ENCODE measurements at places on chromosomes 4 and X.

DNA sequence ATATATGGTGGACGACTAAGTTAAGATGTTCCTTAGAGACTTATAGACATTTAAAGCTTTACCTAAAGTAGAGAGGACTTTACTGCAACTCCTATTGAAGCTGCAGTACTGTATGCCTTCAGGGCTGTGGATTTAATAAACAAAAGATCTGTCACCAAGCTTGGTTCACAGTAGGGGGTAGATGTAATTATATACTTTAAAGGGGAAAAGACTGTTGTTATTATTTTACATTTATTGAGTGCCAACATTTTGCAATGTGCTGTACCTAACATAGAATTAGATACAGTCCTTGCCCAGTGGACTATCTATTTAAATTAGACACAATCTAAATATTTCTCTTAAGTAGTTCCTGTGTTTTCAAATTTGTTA, 67.2 kb downstream of the SLIT2 start:
- DNase-seq, result no peak

- DNase-seq, result no peak
These were observed 1.3 kb downstream of the MSX1 start for GRCh38 chr4:4860600-4861389.

GRCh38 chrX:69320116-69320515, 154.9 kb upstream of the PJA1 start:
- DNase-seq, result no peak

GRCh38 chrX:151754641-151755215, 20.2 kb downstream of the CNGA2 start:
- no peak for DNase-seq

DNA sequence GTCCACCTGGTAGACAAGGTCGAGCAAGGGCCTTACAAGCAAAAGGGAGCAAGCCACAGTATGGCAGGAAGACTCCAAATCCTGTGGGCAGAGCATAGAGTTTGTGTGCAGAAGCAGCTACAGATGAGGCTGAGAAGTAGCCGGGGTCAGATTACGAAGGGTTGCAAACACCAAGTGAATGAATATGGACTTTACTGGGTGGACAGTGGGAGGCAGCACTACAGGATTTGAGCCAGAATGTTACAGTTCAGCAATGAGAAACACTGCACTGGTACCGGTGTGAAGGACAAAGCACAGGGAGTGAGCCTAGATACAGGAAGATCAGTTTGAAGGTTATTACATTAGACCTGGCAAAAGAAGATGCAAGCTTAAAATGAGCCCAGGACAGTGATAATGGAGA, 46.1 kb upstream of the HOPX start:
- no peak for DNase-seq

- no peak for DNase-seq
These were observed 92.1 kb upstream of the SMAD1 start for GRCh38 chr4:145389550-145389949.

GRCh38 chr4:163866728-163867315, 372.3 kb downstream of the TMA16 start:
- DNase-seq, result no peak

- no peak for DNase-seq
These were observed 21.9 kb upstream of the WDR45 start for GRCh38 chrX:49101629-49101984.

GRCh38 chr4:150867148-150867547, 147.9 kb downstream of the LRBA start:
- no peak for DNase-seq

GRCh38 chr4:23039818-23040217, 347.1 kb downstream of the GBA3 start:
- no peak for DNase-seq

DNA sequence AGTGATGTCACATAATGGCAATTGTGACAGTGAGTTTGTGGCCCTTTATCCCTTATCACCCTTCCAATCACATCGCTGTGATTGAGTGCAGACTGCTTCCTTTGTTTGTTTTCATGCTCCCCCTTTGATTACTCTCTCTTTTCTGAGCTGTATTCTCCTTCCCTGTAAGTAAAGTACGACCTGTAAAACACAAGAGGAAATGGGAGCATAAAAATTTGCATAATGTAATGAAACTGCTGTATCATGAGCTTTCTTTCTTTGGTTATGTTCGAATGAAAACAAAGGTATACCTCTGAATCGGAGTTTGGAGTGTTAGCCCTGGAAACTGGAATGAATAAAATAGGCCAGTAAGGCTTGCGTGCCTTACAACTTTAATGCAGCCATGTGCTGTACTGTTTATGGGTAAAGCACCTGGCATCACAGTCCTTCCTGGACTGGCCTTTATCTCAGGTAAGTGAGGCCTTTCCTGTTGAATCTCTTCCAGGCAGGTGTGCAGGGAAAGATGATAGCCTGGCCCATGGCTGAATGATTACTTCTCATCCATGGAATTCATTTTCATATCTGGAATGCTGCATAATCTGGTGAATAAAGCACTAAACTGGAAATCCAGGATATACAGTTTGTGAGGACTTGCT, 26.6 kb upstream of the HS3ST1 start:
- no peak for DNase-seq

DNA sequence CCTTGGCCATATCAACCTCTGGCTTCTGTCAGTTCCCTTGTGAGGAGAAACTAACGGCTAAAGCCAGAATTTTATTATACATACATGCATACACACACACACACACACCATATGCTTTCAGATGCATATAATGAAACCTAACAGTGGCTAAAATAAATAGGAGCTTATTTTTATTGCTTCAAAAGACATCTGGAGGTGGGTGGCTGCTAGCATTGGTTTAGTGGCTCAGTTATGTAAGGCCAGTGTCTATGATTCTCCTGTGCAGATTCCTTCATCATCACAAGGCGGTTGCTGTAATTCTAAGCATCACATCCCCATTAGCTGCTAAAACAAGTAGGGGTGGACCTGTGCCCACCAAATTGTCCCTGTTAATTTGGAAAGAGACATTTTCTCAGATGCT, 110.8 kb downstream of the MAPK10 start:
- DNase-seq, result no peak

DNA sequence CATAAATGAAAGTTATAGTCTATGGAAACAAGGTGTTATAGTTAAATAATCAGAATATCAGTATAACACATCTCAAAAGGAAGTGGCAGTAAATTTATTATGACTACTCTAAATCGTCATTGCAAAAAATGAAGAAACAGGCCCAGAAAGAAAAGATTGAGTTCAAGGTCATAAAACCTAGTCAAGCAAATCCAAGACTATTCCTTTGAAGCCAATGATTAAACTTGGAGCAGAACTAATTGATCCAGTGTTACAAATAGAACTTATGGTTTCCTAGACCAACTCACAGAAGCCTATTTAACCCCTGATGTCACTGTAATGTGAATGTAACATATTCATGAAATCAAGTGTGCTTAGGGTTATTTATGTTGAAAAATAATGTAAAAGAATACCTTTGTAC, 1.9 kb downstream of the FAM199X start:
- no peak for DNase-seq

GRCh38 chr4:519885-520682, 21.1 kb downstream of the PIGG start:
- DNase-seq, result no peak

DNA sequence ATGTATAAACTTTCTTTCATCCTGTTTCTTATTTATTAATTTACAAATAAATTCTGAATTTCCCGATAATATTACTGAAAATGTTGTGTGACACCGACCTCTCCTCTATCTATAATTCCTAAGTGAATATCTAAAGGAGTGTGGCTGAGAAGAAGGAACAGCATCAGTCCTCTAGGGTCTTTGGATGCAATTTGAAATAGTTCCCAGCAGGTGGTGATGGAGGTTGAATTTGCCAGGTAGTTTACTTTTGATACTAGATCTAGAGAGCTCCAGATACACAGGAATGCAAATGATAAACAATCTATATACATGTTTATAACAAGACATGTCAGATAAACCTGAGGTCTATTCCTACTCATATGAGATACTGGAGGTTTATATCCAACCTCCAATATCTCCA, 305.4 kb downstream of the PCDH18 start:
- DNase-seq, result no peak

GRCh38 chr4:142021181-142021580, 384.8 kb downstream of the IL15 start:
- no peak for DNase-seq

GRCh38 chr4:139734201-139734874, 68.7 kb downstream of the MGST2 start:
- DNase-seq, result no peak

DNA sequence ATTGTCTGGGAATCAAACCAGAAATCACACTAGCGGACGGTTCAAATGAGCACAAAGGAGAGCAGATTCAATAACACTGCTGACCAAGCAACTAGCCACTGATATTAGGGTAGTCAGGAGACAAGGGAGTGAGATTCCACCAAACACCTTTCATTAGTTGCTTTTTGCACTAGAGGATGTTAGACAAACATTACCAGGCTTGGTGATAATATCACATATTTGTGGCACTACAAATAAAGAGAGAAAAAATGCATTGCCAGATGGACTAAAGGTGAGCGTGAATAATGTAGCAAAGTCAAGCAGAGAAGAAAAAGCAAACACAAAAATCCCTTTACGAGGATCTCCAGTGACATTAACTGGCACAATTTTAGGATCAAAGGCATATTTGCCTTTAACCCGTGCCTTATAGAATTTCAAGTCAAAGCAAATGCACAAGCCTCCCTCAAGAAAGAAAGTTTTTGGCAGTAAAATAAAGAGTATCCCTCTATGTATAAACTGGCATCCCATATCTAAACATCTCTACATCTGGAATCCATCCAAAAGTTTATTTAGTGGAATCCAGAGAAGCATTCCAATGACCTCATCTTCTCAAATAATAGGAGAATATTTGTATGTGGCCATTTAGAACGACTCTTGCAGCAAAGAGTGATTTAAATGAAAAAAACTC, 290.9 kb downstream of the KCTD8 start:
- DNase-seq, result no peak

Measured in stimulated activated CD8-positive, alpha-beta memory T cell treated with anti-CD3 and anti-CD28 coated beads, Interleukin-7, amount 100 ng/mL, for 48 hours (primary cell).